ENCODE measurements at places on chromosomes 16 and 17.

- no peak for DNase-seq
Measured at GRCh38 chr16:54957403-54958166, 26.9 kb downstream of the IRX5 start.

DNA sequence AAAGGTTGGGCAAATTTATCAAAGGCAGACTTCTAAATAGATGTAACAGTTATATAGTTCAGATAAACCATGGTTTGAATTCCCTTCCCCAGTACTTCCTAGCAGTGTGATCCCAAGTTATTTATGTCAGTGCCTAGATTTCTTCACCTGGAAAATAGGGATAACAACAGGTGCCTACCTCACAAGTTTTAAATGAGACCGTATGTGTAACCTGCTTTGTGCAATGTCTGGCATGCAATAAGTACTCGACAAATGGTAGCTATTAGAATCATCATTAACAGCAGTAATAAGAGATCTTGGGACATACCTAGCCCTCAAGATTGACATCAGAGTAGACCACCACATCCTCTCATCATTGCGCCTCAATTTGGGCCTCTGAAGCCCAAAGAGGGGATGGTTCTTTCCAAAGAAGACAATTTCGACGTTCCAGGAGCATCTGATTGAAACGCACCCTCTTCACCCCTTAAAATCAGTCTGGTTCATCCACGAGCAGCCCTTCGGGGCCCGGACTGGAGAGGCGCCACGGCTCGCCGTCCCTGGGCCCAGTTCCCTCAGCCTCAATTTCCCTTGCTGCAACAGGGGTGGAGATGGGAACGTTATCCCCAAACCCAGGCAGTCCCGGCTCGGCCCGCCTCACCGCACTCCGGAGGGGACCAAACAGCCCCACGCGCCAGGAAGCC, 541 bp downstream of the ACACA start:
- no peak for DNase-seq

GRCh38 chr16:30567160-30567990, 4.1 kb downstream of the ZNF688 start:
- DNase-seq, result peak; percentile 34

GRCh38 chr17:79002796-79003593, 6.6 kb downstream of the CANT1 start:
- no peak for DNase-seq

GRCh38 chr17:40533896-40534295, 31.4 kb downstream of the CCR7 start:
- no peak for DNase-seq

GRCh38 chr16:55703003-55704001, 47.5 kb downstream of the SLC6A2 start:
- no peak for DNase-seq

Data from stimulated activated CD4-positive, alpha-beta T cell treated with anti-CD3 and anti-CD28 coated beads, Interleukin-1b, Interleukin-23, amount 100 ng/mL, for 24 hours (primary cell).